ENCODE measurements at places on chromosomes 7 and 10. TPM values are rescaled to one million over a fixed set of nuclear protein-coding genes. Genes with fewer than 3 reads are reported as not detected.

The GLI3 gene
- not detected for total RNA-seq

- H3K27ac ChIP-seq, result no peak overlapping the region
- H3K4me1 ChIP-seq, result no peaks in the 10 kb centered on the region
- no peak overlapping the region for H3K4me3 ChIP-seq
- H3K27me3 ChIP-seq, result peaks cover 58% of the 10 kb centered on the region
- no peak for DNase-seq
These were observed 3.5 kb upstream of the FAM20C start for GRCh38 chr7:188727-189500.

The KLLN gene
- total RNA-seq, result 0.39 TPM

DNA sequence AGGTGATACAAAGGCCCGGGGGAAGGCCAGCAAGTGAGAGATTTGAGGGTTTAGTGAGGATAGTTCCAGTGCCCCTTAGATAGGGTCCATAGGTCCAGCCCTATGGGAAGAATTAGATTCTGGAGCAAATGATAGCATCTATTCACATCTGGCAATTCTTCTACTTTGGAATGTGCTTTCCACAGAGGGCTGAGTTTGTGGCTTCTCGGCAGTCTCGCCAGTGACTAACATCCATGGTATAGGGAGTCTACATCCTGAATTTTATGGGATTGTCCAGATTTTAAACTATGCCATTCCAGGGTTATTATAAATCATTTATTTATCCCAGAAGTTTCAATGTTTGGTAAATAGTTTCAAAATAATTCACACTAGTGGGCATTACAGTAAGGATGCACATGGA, 207.3 kb upstream of the ADO start:
- no peak overlapping the region for H3K27ac ChIP-seq
- H3K4me1 ChIP-seq, result no peaks in the 10 kb centered on the region
- no peaks in the 10 kb centered on the region for H3K27me3 ChIP-seq
- H3K4me3 ChIP-seq, result no peak overlapping the region

DNA sequence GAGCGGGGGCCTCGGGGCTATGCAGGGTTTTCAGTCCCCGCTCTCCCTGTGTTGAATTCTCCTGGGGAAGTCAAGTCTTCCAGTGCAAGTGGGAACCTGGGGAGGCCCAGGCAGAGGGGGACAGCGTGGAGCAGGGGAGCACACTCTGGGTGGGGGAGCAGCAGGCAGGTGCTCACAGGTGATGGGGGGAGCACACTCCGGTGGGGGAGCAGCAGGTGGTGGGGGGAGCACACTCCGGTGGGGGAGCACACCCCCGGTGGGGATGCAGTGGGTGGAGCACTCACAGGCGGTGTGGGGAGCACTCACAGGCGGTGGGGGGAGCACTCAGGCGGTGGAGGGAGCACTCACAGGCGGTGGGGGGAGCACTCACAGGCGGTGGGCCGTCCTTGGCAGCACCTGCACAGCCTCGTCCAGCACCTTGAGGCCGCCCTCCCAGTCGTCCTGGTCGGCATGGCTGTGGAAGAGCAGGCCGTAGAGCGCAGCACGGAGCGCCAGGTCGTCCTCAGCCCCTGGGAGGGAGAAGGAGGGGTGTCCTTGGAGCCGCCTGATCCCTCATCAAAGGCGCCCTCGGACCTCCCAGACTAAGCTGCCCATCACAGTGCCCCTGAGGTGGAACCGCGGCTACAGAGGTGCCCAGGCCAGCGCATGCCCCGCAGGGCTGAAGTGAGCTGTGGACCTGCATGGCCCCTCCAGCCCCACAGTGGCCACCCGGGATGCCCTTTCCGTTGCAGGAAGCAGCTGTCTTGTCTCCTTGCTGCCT, 56.7 kb downstream of the CFAP46 start:
- H3K4me3 ChIP-seq, result no peak overlapping the region
- no peaks in the 10 kb centered on the region for H3K36me3 ChIP-seq
- DNase-seq, result no peak
